Pons (tissue), 1 donor: ENCODE measurements at places on chromosomes 11 and 22.

- peak; percentile 70 for DNase-seq
Observed at GRCh38 chr11:66421492-66422205, 814 bp downstream of the NPAS4 start.

DNA sequence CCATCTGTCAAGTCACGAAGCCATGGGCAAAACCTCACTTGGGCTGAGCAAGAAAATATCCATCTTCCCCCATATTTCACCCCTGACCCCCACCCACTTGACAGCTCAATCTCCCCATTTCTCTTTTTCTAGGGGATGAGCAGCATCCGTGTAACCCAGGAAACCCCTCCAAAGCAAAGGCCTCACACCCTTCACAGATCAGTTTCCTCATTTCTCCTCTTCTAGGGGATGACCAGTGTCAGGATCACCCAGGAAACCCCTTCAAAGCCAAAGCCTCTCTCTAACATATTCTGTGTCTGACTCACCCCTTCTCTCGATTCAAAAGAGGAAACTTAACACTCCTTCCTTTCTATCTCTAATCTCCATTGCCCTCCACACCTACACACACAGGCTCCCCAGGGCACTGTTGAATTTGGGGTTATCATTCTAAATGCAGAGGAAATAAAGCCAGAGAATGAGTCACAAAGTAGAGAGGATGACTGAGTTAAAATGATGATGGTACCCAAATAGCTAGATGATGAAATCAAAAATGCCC lies 439.7 kb downstream of the BUD13 start:
- no peak for DNase-seq

DNA sequence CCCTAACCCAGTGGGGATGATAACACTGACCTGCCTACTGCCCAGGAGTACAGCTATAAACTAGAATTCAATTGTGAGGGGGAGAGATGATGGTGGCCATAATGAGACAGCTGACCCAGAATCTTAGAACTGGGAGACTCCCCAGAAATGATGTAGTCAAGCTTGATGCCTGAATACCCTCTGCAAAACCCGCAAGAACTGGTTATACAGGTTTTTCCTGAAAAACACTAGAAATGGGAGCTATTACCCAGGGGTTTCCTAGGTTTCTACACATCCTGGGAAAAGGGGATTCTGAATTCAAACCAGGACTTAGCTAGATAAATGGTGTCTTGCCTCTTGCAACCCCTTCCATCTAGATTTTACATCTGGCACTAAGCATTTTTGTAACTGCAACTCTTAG lies 113.8 kb upstream of the NARS2 start:
- DNase-seq, result no peak

DNA sequence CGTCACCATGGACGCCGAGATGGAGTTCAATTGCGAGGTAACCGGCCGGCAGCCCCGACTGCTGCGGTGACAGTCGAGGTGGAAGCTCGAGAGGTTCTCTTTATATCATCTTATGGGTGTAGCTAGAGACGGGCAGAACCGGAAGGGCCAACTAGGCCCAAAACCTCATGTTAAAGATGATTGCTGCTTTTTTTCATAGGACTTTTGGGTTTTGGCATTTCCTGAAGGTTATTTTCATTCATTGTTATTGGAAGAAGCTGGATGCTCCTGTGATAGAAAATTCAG lies 585 bp downstream of the NF2 start:
- no peak for DNase-seq

- DNase-seq, result no peak
Observed at GRCh38 chr11:117457031-117457785, 129.6 kb downstream of the CEP164 start.

- no peak for DNase-seq
Observed at GRCh38 chr11:9947231-9947864, 283.5 kb downstream of the SWAP70 start.

DNA sequence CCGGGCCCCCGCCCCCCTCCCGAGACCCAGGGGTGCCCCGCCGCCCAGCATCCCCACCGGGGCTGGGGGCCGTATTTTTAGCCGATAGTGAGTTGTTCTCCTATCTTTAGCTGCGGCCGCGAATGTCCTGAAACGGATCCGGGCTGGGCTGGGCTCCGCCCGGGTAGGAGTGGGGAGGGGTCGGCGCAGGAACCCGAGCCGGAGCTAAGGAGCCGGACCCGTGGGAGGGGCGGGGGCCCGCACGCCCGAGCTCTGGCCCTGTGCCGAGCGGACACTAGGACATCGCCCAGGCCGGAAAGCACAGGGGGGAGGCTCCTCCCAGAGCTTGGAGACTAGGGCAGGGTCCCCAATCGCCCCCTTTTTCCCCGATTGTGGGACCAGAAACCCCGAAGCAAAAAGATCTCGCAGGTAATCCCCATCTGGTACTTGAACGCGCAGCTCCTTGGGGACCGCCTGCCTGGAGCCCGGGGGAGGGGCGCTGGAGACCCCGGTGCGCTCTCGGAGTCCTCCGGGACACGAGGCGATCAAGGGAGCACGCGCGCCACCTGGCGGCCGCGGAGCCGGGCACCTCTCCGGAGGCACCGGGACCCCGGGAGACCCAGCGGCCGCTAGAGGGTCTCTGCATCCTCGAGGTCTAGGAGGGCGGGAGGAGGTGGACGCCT lies 669 bp downstream of the CDC42EP2 start:
- no peak for DNase-seq

DNA sequence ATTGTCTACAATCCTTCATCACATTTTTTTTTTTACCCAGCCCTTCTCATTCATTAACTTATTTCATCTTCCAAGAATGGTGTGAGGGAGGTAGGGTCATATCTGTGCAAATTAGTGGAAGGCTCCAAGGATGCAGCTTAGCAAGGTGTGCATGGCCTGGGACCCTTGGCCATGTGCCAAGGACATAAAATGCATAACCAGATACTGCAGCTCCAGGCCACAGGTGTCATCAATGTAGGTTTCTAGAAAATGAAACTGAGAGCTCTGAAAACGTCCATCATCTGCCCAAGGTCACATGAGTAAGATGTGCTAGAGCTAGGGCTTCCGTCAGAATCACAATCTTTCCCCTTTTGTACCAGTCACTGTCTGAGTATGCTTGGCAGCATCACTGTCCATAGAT lies 29.8 kb downstream of the ANKK1 start:
- peak; percentile 1 for DNase-seq

- DNase-seq, result no peak
Observed at GRCh38 chr11:86370171-86370570, 4.5 kb upstream of the CCDC81 start.

DNA sequence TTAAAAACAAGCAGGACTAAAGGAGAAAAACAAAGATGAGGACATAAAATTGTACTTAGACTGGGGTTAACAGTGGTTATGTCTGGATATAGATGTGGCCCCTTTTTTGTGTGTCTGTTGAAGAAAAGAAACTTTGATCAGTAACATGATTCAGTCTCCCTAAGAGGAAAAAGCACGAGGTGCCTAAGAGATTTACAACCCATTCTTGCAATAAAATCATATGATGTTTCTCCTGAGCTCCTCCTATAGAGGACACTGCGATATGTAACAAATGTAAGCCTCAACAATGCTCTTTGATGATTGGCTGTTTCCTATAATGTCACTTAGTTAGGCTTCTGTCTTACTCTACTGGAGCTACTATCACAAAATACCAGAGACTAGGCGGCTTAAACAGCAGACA lies 77.9 kb downstream of the FBXO7 start:
- DNase-seq, result no peak

GRCh38 chr11:7672960-7673723 lies at the start of gene CYB5R2:
CYB5R2 (minus strand) TSS chr11:7673500; CDS start chr11:7672825, 675 bp downstream.
- no peak for DNase-seq

DNA sequence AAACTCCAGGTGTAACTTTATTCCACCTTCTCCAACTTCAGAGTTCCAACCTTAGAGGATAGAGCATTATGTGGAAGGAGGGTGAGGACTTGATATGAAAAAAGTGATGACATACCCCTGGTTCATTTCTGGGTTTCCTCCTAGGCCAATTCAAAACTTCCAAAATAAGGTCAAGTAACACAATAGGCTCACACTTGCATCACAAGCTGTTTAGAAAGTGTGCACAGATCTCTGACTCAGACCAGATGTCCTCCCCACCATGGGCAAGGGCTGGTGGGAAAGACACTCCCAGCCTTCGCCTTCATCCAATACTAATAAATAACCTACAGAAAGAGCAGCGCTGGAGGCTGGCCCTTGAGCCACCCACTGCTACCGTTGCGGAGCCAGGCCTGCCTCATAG lies 5.8 kb upstream of the BUD13 start:
- DNase-seq, result no peak

DNA sequence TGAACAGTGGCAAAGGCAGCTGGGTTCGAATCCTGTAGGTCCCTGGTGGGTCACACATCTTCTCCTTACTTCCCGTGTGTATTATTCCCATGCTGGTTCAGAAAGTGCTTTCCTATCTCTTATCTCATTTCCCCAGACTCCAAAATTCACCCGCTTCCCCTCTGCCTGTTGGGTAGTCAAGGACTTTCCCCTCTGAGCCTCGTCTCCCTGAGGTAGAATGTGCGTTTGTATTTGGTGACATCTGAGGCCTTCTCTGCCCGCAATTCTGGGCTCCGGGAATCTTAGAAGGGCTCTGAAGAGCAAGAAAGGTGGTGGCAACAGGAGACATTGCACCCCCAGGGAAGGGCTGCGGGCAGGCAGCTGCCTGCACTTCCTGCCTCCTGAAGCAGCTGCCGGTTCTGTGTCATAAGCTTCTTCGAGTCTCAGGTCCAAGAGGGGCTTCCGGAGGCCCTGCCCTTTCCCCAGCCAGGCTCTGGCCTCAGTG lies 5.9 kb downstream of the LRRC32 start:
- no peak for DNase-seq

- no peak for DNase-seq
Observed at GRCh38 chr11:116844722-116845121, 7.3 kb upstream of the APOA1 start.

DNA sequence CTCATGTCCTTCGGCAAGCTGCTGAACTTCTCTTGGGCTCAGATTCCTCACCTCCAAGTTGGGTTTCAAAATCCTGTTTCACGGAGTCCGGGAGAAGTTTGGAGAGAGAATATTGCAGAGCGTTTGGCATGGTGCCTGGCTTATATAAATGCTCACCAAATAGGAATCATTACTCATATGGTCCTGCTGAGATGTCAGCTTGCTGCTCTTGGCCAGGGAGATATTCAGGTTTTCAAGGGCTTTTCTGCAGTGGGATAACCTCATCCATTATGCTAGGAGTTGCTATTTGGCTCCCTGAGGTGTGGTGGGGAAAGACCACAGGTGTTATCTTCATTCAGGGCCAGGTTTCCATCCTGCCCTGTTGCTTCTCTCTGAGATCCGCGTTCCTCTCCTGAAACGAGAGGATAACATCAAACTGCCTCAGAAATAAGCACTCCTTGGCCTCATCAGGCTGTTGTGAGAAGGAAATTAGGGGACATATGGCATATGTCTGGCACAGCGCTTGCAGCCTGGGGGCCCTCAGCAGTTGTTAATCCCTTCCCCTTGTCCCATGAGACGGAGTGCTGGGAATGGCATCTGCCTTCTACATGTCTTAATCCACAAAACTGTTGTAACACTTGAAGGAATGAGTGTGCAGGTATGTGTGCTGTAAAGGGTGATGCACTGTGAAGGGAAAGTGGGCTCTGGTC lies 29.9 kb upstream of the ACER3 start:
- no peak for DNase-seq

GRCh38 chr11:85062659-85063058 lies 564.5 kb downstream of the DLG2 start:
- DNase-seq, result no peak

DNA sequence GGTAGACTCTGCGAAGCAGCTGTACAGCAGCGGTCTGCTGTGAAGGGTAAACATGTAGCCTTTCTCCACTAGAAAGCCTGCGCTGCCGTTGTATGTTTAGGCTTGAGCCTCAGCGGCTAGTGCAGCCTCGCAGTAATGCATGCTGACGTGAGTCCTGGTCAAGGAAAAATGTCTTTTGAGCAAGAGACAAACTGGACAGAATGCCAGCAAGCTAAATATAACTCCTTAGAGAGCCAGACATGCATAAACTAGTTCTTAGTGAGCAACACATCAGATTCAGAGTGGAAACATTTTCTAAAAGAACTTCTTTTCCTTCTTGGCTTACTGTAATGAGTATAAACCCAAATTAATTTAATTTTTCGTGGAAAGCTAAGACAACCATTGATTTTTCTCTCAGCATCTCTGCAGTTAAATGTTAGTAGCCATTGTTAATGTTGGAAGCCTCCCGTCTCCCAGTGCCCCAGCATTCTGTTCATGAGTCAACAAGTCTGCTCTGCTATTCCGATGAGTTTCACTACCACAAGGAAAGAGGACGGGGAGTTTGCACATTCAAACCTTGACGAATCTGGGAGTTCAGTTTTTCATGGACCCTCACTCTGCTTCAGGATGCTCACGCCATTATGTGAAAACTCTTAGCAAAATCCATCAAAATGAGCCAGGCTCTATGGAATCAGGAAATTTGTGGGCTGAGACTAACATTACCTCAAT lies 51.4 kb downstream of the JAM3 start:
- peak; percentile 84 for DNase-seq

DNA sequence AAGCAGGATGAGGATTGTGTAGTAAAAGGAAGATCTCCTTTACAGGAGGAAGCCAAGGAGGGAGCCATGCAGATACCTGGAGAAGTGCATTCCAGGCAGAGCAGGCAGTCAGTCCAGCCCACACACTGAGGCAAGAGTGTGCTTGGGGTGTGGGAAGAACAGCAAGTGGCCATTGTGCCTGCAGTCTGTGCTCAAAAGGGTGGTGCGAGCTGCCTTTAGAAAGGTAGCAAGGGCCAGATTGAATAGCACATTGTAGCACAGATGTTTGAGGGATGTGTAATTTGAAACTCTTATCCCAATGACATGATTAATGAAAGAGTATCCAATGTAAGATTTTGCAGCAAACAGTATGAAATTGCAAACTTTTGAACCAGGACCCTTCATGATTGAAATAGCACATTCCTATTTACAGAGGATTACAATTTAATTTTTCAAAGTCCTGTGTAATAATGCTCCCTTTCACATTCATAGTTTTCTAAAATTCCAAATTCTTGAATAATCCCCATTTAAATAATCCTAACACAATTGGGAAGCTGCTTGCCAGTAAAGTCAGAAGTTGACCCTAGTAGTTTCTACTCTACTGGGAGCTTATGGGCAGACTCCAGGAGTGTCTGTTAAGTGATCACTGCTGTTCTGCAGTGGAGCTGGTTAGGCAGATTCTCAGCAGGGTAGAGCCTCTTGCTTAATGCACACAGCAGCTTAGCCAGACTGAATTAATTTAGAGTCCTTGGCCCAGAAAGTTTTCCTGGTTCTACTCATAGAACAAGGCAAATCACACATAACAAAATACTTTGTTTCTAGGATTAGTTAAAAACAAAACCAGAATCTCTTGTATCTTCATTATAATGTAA lies 78.1 kb downstream of the CYB5R2 start:
- DNase-seq, result peak; percentile 32

GRCh38 chr11:113685654-113686359 lies 20.3 kb downstream of the TMPRSS5 start:
- no peak for DNase-seq

- peak; percentile 70 for DNase-seq
Observed at GRCh38 chr22:29784451-29785361, 17.5 kb downstream of the UQCR10 start.
